IPS DF 6.9 (cell line): ENCODE measurements at places on chromosomes 5 and 9.

DNA sequence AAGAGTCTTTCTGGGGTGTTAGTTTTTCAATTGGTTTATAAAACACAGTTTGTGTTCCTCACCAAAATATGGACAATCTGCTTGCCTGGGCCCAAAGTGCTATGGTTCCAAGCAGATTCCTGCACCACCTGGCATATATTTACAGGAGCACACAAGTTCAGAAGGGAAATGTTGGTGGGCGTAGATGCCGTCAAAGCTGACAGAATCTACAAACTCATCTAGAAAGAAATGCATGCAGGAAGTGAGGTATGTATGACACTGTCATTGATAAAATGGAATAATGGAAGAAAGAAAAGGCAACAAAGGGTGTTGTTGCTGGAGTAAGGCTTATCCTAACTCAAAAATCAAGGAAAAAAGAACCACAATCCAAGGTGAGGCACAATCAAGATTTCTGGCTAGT, 225.8 kb downstream of the MLLT3 start:
- no peak for DNase-seq

DNA sequence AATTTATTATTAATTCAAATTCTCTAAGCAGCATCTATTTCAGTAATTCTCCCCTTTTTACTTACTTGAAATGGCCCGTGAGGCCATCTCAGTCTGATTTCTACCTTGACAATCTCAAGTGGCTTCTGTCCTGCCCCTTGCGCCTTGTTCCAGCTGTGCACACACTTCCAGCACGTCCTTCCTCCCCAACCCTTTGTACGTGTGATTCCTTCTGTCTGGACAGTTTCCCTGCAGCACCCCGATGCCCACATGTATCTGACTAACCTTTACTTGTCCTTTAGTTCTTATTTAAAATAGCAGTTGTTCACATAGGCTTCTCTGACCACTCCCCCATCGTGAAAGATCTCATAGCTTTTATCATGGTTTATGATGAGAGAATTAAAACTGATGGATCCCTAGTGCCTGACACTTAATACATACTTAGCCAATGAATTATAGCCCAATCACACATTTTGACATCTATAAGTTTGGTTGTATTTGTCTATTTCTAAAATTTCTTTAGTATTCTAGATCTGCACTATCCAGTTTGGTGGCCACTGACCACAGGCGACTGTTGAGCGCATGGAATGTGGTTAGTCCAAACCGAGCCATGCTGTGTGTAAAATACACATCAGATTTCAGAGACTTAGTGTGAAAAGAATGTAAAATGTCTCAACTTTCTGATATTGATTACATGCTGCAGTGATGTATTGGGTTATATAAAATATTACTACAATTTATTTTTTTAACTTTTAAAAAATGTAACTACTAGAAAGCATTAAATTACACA, 14.3 kb downstream of the ZBTB34 start:
- no peak for DNase-seq

DNA sequence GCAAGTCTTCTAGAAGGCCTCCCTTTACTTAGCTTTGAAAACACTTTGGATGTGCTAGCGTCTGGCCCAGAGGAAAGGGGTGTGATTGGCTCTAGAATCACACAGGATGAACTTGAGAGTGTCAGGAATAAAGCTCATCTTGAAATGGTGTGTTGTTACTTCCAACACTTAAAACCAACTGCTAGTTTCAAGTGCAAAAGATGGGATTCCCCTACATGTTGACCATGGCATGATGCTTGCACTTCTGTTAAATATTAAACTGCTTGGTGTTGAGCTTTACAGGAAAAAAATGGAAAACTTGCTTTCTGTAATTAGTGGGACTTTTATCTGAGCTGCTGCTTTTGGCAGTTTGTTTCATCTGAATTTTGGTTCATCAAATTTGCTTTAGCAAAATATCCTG, 261.1 kb downstream of the MED10 start:
- DNase-seq = no peak

- DNase-seq = no peak
Observed at GRCh38 chr5:7844901-7845300, 6.0 kb downstream of the CFAP90 start.

- DNase-seq = no peak
Observed at GRCh38 chr5:169641253-169641652, 4.2 kb downstream of the DOCK2 start.

DNA sequence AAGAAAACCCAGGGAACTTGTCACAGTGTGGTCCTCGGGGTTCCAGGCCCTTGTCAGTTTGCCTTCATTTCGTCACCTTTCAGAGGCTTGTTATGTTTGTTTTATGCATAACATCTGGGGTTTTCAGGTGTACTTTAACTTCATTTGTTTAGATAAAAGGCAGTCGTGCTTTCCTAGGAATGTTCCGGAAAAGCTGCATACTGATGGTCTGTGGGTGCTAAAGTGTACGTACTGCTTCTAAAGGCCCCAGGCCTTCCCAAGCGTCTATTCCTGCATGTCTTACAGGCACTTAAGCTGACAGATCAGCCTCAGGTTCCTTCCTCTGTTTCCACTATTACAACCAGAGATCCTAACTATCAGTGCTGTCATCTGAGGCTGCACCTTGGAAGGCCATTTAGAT, 95.6 kb upstream of the ANKH start:
- DNase-seq = no peak

GRCh38 chr5:133222979-133223378, 171.2 kb downstream of the HSPA4 start:
- no peak for DNase-seq

- DNase-seq = peak; percentile 25
Observed at GRCh38 chr5:72366324-72366976, 46.3 kb downstream of the PTCD2 start.

GRCh38 chr5:53543401-53543800, 17.0 kb upstream of the NDUFS4 start:
- no peak for DNase-seq

GRCh38 chr5:9869616-9870288, 239.6 kb upstream of the TAS2R1 start:
- no peak for DNase-seq

DNA sequence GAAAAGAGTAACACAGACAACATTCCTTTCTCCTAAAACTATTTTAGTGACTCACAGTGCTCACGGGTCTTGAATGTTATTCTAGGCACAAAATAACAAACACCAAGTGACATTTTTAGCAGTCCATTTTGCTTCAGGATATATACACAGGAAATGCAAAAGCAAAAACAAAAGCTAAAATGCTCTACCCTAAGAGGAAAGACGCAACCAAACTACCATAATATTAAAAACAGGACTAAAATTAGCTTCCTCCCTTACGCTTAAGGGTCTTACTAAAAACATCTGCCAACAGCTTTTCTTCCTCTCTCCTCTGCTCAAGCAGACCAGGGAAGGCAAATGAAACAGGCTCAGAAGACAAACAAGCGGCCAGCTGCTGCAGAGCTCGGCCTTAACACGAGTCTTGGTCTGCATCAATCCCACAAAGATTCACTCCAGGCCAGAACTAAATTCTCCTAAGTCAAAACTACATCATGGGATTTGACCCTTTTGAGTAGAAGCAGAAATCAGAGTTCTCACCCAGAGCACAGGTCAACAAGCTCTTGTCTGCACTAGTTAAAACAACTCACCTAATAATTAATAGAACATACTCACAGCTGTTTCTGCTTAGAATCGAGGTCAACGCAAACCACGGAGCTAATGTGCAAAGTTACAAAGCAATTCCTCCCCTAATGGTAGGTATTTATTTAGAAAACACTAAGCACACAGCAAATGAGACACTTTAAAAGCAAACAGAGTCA, 62.3 kb downstream of the RAPGEF1 start:
- DNase-seq = no peak

DNA sequence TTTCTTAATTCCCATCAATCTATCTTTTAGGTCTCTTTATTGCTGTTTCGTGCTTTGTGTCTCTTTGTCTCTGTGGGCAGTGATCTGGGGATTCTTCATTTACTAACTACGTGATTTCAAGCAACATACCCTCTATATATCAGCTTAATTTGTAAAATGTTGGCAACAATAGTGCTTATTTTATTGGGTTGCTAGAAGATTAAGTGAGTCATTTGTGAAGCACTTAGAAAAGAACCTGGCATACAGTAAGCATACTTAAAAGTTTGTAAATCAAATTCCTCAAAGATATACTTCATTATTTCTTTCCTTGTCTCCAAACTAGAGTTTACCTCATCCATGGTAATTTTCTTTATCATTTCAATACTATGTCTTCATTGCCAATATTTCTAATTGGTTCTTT, 669.7 kb downstream of the MAT2B start:
- no peak for DNase-seq

DNA sequence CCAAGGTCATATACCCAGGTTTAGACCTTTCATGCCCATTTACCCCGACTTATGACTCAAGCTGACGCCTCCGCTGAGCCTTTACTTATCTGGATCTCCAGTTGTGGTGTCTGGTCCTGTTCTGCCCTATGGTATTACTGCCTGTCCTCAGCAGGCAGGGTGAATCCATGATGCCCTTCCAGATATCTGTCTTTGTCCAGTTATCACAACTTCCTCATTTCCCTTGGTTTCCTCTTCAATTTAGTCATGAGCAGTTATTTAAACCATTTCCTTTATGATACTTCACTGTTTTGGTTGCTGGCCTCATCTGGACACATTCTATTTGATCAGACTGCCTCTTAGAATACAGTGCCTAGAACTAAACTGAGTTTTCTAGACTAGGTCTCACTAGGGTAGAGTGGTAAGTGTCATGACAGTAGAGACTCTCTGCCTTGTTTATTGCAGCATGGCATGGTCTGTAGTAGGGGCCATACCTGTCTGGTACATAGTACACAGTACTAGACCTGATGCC, 93.3 kb downstream of the MELK start:
- no peak for DNase-seq

DNA sequence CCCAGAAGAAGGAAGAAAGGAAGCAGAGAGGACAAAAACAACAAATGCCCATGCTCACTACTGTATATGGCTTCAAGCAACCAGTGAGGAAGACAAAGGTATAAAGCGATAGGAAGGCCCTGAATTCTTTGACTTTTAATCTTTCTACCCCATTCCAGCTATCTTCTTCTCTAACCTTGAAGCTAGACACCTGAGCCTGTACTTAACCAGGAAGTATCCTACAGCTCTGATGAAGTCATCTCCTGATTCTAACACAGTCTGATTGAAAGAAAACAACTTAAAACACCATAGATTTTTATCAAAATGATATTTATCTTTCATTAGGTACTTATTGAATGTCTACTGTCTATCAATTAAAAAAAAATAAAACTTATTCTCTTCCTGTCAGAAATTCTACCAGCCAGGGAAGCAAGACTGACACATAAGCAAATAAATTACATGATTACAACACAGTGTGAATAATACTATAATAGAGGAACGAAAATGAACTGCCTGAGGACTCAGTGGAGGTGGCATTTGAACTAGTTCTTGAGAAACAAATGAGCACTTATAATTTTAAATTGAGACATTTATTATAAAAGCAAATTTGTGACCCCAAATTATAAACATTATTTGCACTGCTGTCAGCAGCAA, 123.3 kb upstream of the ELL2 start:
- no peak for DNase-seq
